ENCODE measurements at places on chromosomes 4 and X.

DNA sequence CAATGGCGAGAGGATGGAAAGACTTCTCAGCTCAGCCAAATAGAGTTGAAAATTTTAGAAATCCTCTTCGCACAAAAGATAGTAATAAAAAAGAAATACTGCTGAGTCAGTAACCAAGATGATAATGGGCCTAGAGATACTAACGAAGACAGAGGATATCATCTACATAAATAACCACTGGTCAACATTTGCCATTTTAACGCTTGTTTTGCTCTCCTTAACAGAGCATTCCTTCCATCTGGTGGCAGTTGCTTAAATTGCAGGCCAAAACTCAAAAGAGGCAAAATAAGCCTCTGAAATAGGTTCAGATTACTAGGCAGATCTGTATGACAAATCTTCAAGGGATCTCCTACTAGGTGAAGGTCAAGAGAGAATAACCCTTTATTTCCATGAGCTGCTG, 51.7 kb upstream of the MCF2 start:
- DNase-seq: no peak

GRCh38 chrX:52422884-52423283, 54.1 kb downstream of the XAGE2 start:
- DNase-seq: no peak

DNA sequence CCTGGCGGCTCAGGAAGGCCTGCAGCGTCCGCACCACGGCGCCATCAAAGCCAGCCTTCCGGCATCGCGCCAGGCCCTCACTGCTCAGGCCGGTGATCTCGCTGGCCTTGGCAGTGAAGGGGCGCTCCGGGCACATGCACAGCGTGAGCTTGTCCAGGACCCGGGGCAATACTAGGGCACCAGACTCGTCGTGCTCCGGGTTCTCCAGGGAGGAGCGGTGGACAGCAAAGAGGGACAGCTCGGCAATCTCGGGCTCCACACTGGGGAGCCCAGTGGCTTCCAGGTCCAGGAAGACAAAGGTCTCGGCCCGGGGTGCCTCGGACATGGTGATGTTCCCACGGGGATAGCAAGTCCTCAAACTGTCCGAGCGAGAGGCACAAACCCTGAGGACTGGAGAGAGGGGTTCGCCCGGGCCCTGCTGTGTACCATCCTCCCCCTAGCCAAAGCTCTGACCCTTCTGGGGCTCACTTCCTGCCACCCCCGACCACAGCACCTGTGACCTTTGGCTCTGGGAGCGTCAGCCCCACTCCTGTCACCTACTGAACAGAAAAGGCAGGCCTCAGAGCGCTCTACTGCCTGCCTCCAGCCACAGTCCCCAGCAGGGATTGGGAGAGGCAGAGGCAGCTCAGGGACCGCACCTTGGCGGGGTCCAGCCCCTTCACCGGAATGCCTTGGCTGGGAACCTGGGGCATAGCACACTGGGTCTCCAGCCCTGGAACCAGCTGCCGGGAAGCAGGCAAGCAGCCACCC, 575 bp downstream of the TREX2 start:
- DNase-seq: no peak

DNA sequence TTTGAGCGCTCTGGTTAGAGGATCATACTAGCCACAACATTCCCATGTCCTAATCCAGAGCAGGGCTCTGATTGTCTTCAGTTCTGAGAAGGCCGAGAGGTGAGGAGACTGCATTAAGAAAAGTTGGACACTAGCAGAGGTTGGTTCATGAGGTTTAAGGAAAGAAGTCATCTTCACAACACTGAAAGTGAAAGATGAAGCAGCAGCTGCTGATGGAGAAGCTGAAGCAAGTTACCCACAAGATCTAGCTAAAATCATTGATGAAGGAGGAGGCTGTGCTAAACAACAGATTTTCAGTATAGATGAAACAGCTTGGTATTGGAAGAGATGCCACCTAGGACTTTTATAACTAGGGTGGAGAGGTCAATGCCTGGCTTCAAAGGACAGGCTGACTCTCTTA, 36.8 kb downstream of the RAP1GDS1 start:
- DNase-seq: no peak

DNA sequence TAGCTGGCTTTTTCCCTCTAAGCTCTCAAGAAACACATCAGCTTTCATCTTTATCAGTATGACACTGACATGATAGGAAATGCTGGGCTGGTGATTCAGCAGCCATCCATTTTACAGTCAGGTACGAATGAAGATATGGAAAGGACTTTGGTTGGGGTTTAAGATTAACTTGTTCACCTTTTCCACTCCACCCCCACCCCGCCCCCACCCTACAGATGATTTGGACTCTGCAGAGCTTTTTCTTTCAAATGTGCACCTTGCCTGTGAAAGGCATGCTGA, 132.6 kb downstream of the AKAP4 start:
- no peak for DNase-seq

DNA sequence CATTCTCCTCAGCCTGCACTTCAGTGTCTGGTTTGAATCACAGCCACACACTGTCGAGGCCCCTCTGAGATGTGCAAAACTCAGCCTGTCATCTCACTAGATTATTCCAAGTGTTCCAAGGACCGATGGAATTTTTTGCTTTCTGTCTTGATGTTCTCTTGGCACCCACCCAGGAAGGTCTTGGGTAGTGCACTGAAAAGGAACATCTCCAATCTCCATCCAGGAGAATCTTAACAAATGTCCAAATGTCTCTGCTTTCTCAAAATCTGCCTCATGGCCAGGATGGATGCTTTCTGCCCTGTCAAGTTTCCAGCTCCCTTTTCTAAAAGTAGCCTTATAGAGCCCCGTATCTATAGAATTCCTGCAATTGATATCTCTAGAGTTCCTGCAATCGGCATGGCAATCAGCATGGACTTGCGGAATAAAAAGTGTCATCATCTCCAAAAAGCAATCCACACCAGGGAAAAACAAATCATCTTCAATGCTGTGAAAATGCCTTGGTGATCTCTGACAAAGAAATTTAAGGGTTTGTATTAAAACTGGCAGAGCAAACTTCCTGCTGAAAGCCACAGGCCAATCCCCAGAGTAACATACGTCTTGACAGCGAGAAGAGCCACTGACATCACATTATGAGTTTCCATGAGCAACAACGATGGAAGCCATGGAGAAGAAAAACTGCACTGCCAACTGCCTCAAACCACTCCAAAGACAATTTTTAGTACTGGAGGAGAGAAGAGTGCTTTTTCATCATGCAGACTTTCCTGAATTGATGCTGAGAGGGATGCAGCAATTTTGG, 215.3 kb upstream of the FAM9B start:
- no peak for DNase-seq

- no peak for DNase-seq
Observed at GRCh38 chr4:21041708-21042107, 341.4 kb downstream of the PACRGL start.

GRCh38 chr4:53120778-53121177, 245.1 kb downstream of the SCFD2 start:
- no peak for DNase-seq
